ENCODE measurements at places on chromosomes 12 and 14.

DNA sequence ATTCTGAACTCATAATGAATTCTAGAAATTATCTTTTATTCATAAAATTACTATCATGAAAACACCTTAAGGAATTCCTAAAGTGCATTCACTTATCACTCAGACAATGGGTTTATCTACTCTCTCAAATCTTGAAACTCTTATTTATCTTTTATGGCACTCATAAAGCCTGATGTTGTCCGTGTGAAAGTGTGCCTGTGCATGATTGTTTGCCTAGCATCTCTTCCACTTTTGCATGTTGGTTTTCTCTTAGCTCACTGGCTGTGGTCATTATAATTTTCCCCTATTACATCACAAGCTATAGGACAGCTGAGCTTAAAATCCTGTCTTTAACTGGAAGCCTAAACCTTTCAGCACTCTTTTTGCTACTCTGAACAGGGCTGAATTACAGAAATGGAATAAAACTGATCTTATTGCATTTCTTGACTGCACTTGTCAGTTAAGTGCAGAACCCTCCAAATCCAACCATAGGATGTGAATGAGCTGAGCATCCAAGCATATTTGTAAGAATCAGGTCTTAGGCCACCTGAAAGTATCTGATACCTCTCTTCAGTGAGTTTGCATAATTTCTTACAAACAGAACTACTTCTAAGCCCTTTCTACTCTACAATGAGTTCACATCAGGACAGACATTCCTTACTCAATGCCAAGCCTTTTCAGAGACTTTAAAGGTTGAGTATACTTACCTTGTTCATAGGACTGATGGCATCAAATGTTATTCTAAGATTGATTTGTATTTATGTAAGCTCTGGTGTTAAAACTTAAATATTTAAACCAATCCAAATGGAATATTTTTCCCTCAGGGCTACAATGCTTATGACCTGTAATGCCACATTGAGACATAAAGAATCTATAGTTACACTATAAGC, 221.2 kb upstream of the KITLG start:
- DNase-seq, result no peak

DNA sequence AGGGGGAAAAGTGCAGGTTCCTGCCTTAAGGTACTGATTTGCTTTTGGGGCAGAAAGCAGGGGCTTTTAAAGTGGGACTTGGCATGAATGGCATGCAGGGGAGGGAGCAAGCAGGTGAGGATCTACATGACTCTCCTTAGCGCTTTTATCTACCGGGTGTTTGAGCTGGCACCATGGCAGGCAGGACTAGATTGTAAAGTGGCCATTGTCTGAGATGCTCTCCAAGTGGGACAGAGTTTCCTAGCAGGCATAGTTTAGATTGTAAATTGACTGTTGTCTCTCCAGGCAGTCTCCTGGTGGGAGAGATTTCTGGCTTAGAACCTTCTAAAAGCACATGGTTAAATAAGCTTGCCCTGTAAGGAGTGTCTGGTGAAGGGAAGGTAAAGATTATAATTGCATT, 5.3 kb upstream of the DICER1 start:
- no peak for DNase-seq

GRCh38 chr14:58625438-58625837, 12.3 kb upstream of the DACT1 start:
- DNase-seq, result no peak

DNA sequence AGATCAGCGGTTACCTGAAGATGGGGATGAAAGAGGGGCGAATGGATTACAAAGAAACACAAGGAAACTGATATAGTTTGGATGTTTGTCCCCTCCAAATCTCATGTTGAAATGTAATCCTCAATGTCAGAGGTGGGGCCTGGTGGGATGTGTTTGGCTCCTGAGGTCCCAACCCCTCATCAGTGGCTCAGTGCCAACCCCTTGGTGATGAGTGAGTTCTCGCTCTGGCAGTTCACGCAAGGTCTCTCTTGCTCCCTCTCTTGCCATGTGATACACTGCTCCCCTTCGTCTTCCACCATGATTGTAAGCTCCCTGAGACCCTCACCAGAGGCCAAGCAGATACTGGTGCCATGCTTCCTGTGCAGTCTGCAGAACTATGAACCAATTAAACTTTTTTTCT, 28.0 kb downstream of the ITGA7 start:
- DNase-seq, result no peak

DNA sequence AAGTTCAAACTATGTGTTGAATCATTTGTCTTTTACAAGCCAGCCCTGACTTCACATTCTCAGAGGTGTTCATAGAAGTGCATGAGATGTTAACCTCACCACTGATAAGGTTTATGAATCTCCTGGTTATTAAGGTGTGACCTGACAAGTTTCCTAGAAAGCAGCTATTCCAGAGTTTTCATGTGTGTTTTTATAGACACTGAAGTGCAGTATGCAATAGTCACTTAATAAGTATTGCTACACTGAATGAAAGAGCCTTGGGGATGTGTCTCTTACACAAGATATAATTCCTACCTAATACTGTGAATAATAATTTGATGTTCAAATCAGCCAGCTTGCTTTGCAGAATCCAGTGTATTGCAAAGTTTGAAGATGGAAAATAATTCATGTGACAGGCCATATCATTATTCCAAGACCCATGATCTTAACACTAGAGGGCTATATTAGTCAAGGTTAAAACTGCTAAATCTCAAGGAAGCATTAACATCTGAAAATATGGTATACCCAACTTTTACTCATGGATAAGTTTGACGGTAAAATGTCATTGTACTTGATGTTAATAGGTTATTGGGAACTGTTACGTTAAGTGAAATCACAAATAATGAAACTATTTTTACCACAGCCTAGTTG, 13.0 kb downstream of the SLC25A3 start:
- no peak for DNase-seq

- DNase-seq, result no peak
Measured at GRCh38 chr14:103726474-103726873, 10.9 kb downstream of the ZFYVE21 start.

GRCh38 chr14:105430042-105430441, 10.4 kb downstream of the MTA1 start:
- DNase-seq, result no peak

DNA sequence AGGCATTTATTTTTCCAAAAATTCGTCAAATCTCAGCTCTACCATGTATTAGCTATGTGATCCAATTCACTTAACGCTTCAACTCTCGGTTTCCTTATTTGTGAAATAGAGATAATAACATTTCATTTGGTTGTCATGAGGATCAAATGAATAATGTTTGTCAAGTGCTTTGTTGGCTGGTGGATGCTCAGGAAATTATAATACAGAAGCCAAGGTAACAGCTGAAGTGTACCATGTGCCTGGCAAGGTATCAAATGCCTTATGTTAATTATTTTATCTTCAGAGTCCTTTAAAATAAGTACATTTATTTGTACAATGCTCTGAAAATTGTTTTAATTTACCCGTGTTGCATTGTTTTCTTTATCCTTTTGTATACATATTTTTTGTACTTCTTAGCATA, 6.1 kb upstream of the PRKCH start:
- no peak for DNase-seq

GRCh38 chr14:92325835-92326234, 2.9 kb downstream of the SLC24A4 start:
- no peak for DNase-seq

GRCh38 chr12:115541891-115542421, 735.5 kb downstream of the MED13L start:
- DNase-seq, result no peak

- DNase-seq, result no peak
Measured at GRCh38 chr12:124406043-124406442, 111.2 kb downstream of the RFLNA start.

DNA sequence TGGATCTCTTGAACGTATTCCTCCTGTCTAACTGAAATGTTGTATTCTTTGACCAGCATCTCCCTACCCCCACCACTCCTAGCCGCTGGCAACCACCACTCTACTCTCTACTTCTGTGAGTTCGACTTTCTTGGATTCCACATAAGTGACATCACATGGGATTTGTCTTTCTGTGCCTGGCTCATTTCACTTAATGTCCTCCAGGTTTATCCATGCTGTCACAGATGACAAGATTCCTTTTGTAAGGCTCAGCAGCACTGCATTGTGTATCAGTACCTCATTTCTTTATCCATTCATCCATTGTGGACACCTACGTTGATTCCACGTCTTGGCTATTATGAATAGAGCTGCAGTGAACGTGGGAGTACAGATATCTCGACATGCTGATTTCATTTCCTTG, 10.5 kb downstream of the PRKAB1 start:
- DNase-seq, result no peak

GRCh38 chr14:105315211-105315721, 718 bp downstream of the PACS2 start:
- no peak for DNase-seq

- no peak for DNase-seq
Measured at GRCh38 chr12:49627752-49628360, 4.5 kb downstream of the PRPF40B start.

DNA sequence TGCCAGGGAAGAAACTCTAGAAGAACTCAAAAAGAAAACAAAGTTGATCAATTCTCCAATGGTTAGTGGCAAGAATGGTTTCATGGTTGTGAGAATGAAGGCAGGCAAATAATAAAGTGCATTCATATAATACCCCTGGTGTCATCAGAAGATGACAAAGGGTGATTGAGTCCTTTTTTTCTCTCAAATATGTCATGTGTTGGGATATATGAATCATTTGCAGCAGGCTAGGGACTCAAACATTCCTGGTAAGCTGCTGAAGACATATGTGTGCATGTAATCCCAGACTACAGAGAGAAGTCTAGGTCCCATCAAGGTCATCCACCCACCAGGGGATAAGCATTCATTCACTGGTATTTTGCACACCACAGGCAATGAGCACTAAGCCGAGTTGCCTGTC, 82.4 kb upstream of the MYF6 start:
- DNase-seq, result no peak

DNA sequence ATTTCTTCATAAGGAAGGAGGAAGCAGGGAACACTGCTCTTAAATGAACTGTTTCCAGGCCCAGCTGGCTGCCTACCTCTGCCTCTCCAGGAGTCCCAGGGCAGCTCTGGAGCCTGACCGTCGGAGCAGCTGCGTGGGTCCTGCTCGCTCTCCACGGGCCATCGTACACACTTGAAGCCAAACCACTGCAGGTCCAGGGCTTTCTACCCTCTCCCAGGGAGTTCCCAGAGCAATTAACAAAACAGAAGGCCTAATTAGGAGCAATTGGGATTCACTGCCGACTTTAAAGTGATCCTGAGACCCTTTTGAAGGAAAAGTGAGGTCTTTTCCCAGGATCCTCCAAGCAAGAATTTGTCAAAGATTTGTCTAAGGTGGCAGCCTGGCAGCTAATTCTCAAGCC, 76.9 kb downstream of the OTX2 start:
- DNase-seq, result no peak

- no peak for DNase-seq
Measured at GRCh38 chr12:66050610-66051009, 79.9 kb downstream of the LLPH start.

DNA sequence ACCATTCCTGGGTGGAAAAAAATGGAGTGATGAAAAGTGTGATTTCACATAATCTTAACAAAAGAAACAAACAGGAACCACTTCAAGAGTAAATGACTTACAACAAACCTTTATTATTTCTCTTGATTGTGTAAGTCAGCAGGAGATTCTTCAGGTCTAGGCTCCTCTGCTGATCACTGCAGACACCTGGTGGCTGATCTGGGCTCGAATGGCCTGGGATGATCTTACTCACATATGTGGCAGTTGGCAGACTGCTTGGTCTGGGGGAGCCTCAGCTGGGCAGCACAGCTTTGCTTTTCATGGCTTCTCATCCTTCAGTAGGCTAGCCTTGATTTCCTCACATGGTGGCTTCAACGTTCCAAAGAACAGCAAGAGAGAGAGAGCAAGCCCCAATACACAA, 215.4 kb upstream of the PRICKLE1 start:
- no peak for DNase-seq

DNA sequence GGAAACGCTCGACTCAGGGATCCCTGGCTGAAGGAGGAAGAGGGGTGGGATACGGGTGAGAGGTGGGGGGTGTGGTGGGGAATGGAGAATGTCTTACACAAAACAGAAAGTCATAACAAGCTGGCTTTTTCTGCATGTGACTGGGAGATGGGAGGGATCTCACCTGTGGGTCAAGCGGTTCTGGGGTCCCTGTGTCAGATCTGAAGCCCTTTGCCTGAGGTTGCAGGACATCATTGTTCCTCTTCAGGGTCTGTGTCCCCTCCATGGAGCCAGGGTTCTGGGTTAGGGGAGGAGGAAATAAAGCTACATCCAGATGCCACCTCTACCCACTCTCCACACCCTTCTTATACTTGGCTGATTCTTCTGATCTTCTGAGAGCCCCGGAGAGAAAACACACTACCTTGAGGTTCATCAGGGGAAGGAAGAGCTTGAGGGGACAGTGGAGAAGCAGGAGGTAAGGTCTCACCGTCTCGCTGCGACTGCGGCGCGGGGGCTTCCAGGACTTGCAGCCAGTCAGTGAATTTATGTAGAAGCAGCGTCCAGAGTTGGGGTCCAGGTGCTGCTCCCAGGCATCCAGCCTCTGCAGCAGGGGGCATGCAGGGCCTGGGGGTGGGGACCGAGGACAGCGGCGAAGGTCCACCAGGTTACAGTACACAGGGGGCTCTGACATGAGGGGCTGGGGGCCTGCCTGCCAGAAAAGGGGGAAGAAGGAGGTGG, 2.5 kb downstream of the ARHGAP9 start:
- DNase-seq, result no peak

DNA sequence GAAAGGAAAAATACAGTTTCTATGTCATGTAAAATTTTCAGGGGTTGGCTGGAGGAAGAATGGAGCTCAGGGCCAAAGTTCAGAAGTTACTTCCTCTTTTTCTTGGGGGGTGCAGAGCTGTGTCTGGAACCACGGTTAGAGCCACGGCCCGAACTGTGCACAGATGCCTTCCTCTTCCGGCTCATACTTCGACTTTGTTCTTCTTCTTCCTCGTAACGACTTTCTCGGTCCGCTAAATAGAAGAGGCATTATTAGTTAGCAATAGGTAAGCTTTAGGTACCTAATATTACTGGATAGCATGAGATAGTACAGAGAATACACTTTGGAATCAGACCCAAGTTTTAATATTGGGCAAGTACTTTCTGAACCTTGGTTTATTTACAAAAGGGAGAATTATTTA, 31.2 kb downstream of the SUPT16H start:
- no peak for DNase-seq

- DNase-seq, result no peak
Measured at GRCh38 chr14:96285667-96286066, 29.7 kb downstream of the BDKRB1 start.

DNA sequence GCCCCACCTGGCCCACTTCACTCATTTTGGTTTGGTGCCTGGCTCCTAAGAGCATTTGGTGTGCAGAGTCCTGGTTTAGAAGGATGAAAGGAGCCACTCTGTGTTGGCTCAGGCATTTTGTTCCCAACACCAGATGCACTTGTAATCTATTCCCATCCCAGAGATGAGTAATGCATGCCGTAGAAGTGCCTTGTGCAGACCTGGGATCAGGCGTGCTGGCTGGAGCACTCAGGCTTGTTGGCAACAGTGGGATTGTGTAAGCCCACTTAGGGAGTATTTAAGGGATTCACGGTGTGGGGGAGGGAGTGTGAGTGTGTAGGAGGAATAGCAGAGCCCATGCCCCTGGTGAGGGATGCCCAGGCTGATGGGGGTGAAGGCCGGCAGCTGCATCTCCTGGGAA, 501.5 kb upstream of the TBX3 start:
- no peak for DNase-seq

- no peak for DNase-seq
Measured at GRCh38 chr14:30108975-30109700, 181.5 kb upstream of the PRKD1 start.

- DNase-seq, result no peak
Measured at GRCh38 chr12:42338280-42338679, 12.3 kb downstream of the PPHLN1 start.
